Forelimb muscle (tissue), 1 donor: ENCODE measurements at places on chromosomes 5 and 9.
A peak's percentile ranks its signal among the peaks of the same experiment; 100 is the strongest.

- no peak for DNase-seq
These were observed 199.7 kb downstream of the ROR2 start for GRCh38 chr9:91750343-91750742.

GRCh38 chr9:76559286-76559685, 100.3 kb downstream of the GCNT1 start:
- DNase-seq, result no peak

GRCh38 chr9:127919253-127919815, 2.5 kb upstream of the ST6GALNAC4 start:
- no peak for DNase-seq

GRCh38 chr5:91225848-91226686, 157.1 kb downstream of the ARRDC3 start:
- DNase-seq, result no peak

DNA sequence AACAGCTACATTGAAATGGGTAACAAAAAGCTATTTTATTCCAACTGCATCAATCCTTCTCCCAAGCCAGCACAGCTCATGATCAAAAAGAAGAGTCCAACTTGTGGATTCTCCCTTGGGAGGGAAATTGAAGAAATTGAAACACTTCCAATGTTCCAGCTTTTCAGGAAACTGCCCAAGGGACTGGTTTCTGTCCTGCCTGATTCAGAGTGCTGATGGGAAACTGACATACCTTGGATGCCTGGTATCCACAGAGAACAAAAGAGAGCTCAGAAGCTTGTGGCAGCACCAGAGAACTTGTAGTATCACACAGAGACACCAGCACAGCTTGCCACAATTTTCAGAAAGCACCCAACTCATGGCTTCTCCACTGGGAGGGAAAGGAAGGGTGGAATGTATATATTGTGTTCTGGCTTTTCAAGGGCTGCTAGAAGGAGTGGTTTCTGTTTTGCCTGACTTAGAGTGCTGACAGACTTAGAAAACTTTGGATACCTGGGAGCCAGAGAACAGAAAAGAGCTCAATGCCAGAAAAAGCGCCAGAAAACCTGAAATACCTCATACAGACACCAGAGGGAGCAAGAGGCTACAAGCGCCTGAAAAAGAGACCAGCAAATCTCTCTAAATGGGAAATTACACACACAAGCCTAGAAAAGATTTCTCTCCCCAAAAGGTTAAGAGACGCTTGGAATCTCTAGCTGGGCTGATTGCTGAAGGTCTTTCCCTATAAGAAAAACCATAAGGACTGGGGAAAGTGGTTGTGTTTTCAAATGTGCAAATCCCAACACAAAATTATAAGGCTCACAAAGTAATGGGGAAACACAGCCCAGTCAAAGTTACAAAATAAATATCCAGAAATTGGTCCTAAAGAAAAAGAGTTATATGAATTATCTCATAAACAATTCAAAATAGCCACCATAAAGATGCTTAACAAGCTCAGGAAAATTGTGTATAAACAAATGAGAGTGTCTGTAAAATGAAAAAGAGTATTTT, 178.8 kb downstream of the SPOCK1 start:
- peak; percentile 19 for DNase-seq

DNA sequence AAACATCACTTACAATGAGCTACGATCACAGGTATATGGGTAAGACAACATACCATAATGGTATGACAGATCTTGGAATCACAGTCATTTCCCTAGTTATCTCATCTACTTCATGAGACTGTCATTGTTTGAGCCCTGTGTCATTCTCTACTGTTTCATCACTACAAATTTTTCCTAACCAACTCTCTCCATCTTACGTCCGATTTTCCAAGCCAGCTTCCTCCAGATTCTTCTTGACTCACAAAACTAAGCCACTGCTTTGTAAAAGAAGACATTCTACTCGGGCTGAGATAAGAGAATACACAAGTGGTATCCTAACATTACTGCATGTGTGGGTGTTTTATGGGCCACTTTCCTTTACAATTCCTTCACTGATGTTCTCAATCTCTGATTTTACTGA, 49.6 kb downstream of the SERINC5 start:
- no peak for DNase-seq

- DNase-seq, result no peak
These were observed 9.2 kb upstream of the IL12B start for GRCh38 chr5:159339460-159339859.

- no peak for DNase-seq
These were observed 1.3 kb upstream of the IL3 start for GRCh38 chr5:132059043-132059695.

DNA sequence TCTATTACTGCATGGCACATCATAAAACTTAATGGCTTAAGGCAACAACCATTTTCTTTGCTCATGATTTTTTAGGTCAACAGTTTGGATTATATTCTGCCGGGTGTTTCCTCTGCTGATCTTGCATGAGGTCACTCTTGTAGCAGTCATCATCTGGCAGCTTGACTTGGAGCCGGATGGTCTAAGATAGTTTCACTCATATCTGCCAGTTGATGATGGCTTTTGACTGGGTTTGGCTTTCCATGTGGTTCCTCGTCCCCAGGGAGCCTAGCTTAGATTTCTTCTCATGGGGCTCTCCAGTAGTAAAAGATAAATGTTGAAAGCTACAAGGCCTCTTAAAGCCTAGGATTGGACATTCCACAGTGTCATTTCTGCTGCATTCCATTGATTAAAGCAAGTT, 27.4 kb downstream of the LNPEP start:
- DNase-seq, result peak; percentile 64

DNA sequence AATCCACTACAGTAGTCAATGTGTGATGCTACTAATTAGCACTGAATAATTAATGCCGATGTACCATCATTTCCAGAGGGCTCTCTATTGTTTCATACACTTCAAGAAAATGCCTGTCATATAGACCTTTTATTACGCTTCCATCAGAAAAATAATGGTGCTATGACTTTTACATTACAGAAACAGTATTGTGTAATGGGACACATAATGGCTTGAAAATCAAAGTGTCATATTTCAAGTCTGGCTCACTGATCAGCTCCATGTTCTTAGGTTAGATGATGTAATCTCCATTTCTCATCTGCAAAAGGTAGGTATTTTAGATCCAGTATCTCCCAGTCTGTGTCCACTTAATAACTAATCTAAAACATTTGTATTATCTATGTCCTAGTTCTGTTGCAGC, 990.6 kb upstream of the TYRP1 start:
- DNase-seq, result no peak
